Eye (tissue), 1 donor: ENCODE measurements at places on chromosomes 11 and 22.

GRCh38 chr11:66289548-66290329 is 796 bp upstream of the YIF1A start:
- no peak for DNase-seq

GRCh38 chr11:19644316-19644715 is 68.3 kb upstream of the NAV2 start:
- no peak for DNase-seq

DNA sequence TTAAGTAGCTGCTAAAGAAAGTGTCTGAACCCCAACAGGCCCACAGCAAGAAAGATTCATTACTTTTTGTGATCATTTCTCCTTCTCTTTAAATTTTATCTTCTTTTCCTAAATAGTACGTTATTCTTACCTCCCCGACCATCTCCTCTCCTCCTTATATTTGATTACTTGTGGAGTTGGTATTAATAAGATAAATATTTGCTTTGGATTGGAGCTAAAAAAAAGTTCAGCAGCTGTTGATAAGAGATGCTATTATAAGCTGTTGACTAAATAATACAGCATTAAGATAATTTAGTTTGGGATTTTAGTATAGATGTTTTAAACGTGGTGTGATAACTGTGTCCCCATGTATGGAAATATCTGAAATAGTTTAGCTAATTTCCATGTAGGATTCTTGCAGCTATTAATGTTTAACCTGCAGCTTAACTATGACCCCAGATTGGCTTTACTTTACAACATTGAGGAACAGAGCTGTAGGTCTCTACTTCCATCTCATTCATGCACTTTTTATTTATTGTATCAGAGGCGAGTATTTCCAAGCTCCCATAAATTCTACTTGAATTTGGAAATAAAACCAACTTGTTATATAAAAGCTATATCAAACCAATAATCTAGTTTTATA is 37.8 kb downstream of the ZNF143 start:
- no peak for DNase-seq

DNA sequence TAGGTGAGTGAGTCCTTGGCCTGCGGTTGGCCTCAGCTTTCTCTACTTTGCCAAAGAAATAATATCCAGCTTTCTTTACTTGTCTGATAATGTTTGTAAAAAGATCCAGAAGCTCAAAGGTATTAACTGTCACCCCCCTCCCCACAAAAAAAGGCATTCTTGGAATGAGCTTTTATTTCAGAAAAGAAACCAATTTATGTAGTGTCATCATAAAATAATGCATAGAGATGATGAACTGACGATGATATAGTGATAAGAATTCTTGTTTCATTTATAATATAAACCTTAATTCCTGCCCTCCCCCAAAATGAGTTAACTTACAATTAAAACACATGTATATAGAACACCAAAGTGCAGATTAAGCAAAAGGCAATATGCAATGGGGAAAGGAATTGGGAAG is 191.4 kb downstream of the LARGE1 start:
- no peak for DNase-seq

- DNase-seq, result no peak
Observed at GRCh38 chr22:36731916-36732315, 28.4 kb upstream of the CACNG2 start.

- no peak for DNase-seq
Observed at GRCh38 chr11:79102840-79103239, 338.0 kb downstream of the TENM4 start.
